ENCODE measurements at places on chromosomes 3 and 15.

DNA sequence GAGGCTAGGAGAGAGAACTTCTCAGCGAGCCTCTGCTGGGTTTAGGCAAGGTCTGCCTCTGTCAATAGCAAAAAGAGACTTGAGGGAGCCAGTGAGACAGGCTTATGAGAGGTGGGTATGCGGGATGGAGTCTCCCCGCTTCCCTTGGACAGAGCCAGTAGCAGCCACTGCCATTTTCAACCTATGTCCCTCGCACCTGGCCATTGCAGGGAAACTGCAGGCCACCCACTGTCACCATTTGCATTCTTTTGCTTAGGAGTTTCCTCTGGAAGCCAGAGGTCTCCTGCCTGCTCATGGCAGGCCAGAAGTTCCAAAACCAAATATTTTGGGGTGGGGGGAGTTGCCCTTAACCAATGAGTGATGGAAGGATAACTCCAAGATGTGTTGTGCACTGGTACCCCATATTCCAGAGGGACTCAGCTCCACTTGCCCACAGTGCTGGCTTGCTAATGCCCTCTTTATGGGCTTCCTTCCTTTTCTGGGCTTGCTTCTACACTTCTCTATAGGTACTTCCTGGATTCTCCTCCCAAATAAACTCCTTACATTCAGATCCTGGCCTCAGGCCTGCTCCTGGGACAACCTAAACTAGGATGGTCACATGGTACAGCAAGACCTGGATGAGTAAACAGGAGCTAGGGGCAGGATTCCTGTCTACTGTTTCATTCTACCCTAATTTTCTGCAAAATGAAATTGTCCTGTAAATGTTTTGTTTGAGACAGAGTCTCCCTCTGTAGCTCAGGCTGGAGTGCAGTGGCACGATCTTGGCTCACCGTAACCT is 108.9 kb upstream of the PROK2 start:
- no peak for DNase-seq

- peak; percentile 4 for DNase-seq
These were observed 286.3 kb upstream of the ROBO2 start for GRCh38 chr3:76753599-76753998.

DNA sequence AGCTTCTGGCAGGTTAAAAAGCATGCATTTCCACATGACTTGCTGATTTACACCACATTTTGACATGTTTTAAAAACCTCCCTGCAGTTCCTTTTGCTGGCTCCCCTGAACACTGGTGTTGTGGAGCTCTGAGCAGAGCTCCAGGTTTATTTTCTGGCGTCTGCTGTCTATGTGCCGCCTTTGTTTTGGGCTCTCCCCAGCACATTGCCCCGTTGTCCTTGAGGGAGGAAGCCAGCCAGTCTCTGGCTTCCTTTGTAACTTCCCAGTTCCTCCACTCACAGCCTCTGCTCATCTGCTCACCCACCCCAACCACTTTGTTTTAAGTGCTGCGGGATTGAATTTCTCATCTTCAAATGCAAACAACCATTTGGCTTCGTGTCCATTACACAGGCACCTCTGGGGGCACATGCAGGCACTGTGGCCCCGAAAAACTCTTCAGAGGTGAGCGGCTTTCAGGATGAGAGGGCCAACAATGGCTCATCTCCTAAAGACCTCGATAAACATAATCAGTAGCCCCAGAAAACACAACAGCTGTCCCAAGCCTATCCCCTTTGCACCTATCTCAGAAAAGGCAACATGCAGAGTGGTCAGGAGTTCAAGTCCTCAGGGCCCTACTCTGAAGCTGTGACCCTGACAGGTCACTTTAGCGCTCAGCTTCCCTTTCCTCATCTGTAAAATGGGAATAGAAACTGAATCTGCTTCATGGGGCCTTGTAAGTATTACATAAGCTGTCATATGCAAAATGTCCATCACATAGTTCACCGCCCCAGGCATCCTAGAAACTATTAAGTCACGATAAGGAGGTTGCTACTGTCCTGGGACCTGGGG is 1.3 kb upstream of the MEF2A start:
- DNase-seq: peak; percentile 74

GRCh38 chr15:60526127-60526616 is 47.2 kb upstream of the ICE2 start:
- DNase-seq: peak; percentile 42
